ENCODE measurements at places on chromosomes 16 and 17. TPM values are rescaled to one million over a fixed set of nuclear protein-coding genes. Genes with fewer than 3 reads are reported as not detected.
A peak's percentile ranks its signal among the peaks of the same experiment; 100 is the strongest.

Gene AGRP
- not detected for total RNA-seq

Gene CCL7
- not detected for total RNA-seq

- DNase-seq = no peak
These were observed 12.2 kb upstream of the SP2 start for GRCh38 chr17:47883589-47884426.

DNA sequence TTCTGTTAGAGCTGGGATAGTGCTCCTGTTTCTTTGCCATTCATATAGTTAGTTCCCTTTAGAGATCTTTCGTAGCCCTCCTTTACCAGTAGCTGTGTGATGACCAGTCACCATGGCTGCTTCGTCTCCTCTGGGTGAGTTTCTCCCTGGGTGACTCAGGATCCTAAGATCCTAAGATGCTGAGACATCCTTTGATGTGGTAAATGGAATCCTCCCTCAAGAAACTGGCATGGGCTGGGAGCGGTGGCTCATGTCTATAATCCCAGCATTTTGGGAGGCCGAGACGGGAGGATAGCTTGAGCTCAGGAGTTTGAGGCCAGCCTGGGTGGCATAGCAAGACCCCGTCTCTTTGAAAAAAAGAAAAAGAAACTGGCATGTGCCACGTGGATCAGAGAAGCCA, 5.9 kb downstream of the PHAF1 start:
- DNase-seq = no peak

GRCh38 chr17:79800325-79801155, 3.7 kb upstream of the CBX8 start:
- peak; percentile 77 for DNase-seq

Gene HS3ST3B1
- total RNA-seq = 13.9 TPM

GRCh38 chr17:37107406-37108083, 158.8 kb downstream of the AATF start:
- DNase-seq = no peak

Gene ELMO3
- 5.9 TPM for total RNA-seq

Gene GNG13
- total RNA-seq = not detected

Measured in activated CD4-positive, alpha-beta memory T cell treated with anti-CD3 and anti-CD28 coated beads for 36 hours (primary cell).